ENCODE measurements at places on chromosomes 7 and 10.
A peak's percentile ranks its signal among the peaks of the same experiment; 100 is the strongest.

GRCh38 chr10:132957131-132957530 is 14.8 kb upstream of the CFAP46 start:
- no peak overlapping the region for H3K4me3 ChIP-seq
- H3K4me1 ChIP-seq = peaks cover 4% of the 10 kb centered on the region
- peaks cover 42% of the 10 kb centered on the region for H3K27me3 ChIP-seq
- no peak for DNase-seq

GRCh38 chr10:20670579-20670978 is 226.5 kb downstream of the NEBL start:
- no peak overlapping the region for H3K27ac ChIP-seq
- DNase-seq = no peak
- no peaks in the 10 kb centered on the region for H3K36me3 ChIP-seq

DNA sequence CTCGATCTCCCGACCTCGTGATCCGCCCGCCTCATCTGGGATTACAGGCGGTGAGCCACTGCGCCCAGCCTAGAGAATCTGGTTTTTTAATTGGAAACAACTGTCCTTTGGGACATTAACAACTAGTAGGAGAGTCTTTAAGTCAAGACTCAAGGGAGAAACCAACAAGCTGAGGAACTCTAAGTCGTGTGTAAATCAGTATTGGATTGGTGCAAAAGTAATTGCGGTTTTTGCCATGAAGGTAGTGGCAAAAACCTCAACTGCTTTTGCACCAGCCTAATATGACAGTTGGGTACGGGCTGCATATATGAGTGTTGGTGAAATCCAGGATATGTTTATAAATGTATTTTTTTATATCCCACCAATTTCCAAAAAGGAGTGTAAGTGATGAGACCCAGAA is 113.9 kb upstream of the PLXNA4 start:
- no peaks in the 10 kb centered on the region for H3K36me3 ChIP-seq
- H3K4me3 ChIP-seq = no peak overlapping the region
- H3K27ac ChIP-seq = no peak overlapping the region
- no peak for DNase-seq

DNA sequence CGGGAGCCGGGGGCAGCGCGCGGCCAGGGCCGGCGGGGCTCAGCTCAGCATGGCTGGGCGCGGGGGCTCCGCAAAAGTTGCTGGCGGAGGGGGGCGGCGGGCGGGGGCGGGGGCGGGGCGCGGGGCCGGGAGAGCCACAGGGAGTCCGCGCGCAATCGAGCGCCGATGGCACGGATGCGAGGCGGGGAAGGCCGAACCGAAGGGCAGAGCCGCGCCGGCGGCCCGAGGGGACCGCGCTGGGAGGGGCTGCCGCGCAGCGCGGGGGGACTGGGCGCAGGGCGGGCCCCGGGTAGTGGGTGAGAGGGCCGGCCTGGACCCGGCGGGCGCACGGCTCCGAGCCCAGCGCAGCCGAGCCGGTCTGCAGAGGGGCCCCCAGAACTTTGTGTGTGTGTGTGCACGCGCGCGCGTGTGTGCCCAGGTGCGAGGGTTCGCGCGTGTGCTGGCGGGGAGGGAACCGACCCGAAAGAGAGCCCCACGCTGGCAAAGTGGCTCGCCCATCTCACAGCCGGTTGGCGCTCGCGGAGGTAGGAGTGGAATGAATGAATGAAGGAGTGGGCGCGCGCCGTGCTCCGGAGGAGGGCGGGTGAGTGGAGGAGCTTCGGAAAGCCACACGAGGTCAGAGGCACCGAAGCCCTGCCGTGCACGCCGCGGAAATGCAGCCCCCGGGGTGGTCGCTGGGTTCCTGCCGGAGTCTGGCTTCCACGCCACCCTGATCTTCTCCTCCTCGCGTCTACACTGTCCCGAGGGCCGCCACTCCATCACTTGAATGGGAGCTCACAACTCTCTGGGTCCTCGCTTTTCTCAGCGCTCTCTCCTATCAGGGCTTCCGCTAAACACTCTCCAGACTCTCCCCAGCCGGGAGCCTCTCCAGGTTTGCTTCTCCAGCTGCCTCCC is at the start of gene HIPK2:
Gene HIPK2, minus strand, starts transcription at position 51 of the 894 bp plus-strand sequence. CDS start 375 bp downstream, outside the sequence.
- H3K4me3 ChIP-seq = peak within 1 kb of the TSS; percentile 92
- H3K27ac ChIP-seq = peak within 1 kb of the TSS; percentile 99
- H3K27me3 ChIP-seq = no peaks in the 10 kb centered on the region
- no peak for DNase-seq
- peaks cover 2% of the 10 kb centered on the region for H3K36me3 ChIP-seq
- peaks cover 38% of the 10 kb centered on the region for H3K4me1 ChIP-seq

GRCh38 chr7:94656925-94657731 is 1.2 kb upstream of the SGCE start:
- H3K4me1 ChIP-seq = peaks cover 11% of the 10 kb centered on the region
- peak overlapping the region; percentile 96 for H3K27ac ChIP-seq
- no peaks in the 10 kb centered on the region for H3K36me3 ChIP-seq

DNA sequence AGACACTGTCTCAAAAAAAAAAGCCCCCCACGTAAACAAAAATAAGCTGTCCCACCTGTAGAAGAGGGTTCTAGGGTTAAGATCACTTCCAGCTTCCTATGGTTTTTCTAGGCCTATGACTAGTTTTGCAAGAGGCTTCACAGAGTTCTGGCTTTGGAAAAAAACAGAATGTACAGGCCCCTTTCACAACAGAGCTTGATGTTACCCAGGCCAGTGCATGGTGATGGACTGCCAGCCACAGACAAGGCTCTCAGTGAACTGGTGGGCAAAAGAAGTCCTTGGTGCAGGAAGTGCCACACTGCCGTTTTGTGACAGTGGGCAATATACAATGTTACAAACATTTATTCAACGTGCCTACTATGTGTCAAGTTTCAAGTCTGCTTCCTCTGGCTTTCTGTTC is 18.3 kb upstream of the EFCAB10 start:
- no peak for DNase-seq
- H3K27me3 ChIP-seq = peaks cover 4% of the 10 kb centered on the region
- no peak overlapping the region for H3K27ac ChIP-seq
- H3K36me3 ChIP-seq = no peaks in the 10 kb centered on the region

DNA sequence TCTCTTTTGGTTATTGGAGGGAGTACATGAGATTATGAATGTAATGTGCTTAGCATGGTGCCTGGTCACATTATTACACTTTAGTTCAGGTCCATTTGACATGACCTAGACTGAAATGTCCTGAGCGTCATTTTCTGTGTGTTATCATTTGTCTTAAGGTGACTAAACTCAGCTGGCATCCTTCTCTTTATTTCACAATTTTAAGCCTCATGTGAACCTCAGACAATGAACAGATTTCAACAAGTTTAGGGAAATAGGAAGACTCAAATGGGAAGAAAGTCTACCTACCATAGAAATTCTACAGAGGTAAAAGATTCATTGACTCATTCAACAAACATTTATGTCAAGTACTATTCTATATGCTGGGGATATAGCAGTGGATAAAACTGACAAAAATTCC is 70.2 kb upstream of the EXOC6 start:
- peaks cover 5% of the 10 kb centered on the region for H3K36me3 ChIP-seq
- H3K4me1 ChIP-seq = no peaks in the 10 kb centered on the region
- peaks cover 33% of the 10 kb centered on the region for H3K27me3 ChIP-seq
- H3K4me3 ChIP-seq = no peak overlapping the region
- H3K27ac ChIP-seq = no peak overlapping the region
- no peak for DNase-seq

DNA sequence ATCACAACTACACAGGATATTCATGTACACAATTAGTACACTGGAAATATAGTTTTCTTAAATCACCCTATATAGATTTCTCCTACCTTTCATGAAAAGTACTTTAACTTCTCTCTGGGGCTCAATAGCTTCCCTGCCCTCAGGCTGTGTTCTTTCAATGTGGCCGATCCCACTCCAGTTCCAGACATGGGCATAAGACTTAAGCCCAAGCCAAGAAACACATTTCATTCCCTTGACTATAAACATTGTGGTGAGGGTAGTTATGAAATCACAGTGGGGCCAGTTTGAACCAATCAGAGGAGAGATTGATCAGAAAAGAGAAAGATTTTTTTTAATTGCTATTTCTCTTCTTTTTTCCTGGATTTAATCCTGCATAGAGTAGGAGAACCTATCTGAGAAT is 904.6 kb upstream of the SORCS1 start:
- H3K36me3 ChIP-seq = no peaks in the 10 kb centered on the region
- no peak for DNase-seq
- no peak overlapping the region for H3K4me3 ChIP-seq
- H3K27ac ChIP-seq = no peak overlapping the region

DNA sequence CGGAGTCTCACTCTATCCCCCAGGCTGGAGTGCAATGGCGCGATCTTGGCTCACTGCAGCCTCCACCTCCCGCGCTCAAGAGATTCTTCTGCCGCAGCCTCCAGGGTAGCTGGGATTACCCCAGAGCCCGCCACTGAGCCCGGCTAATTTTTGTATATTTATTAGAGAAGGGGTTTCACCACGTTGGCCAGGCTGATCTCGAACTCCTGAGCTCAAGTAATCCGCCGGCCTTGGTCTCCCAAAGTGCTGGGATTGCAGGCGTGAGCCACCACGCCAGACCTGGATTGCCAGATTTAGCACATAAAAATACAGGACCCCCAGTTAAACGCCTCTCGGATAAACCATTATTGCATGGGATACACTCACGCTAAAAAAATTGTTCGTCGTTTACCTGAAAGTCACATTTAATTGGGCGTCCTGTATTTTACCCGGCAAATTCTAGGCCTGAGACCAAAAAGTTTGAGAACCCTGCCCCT is 375 bp upstream of the GATAD1 start:
- no peak for DNase-seq
- no peak overlapping the region for H3K27ac ChIP-seq
- H3K36me3 ChIP-seq = peaks cover 8% of the 10 kb centered on the region
- peaks cover 4% of the 10 kb centered on the region for H3K27me3 ChIP-seq

DNA sequence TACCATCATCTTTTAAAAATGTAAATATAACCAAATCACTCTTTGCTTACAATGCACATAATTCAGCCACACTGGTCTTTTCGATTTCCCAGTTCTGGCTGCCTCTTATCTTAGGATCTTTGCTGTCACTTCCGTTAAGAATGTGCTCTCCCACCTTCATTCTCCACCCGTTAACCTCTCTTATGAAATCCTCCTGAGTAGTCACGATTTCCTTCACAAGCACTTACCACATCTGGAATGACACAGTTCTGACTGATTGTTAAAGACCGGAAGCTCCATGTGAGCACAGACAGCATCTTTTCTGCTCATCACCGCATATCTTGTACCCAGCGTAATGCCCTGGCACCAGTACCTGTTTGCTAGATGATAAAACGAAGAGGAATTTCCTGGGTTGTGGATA is 84.3 kb downstream of the CUL2 start:
- peaks cover 13% of the 10 kb centered on the region for H3K36me3 ChIP-seq
- no peak overlapping the region for H3K27ac ChIP-seq
- H3K27me3 ChIP-seq = no peaks in the 10 kb centered on the region
- DNase-seq = no peak

DNA sequence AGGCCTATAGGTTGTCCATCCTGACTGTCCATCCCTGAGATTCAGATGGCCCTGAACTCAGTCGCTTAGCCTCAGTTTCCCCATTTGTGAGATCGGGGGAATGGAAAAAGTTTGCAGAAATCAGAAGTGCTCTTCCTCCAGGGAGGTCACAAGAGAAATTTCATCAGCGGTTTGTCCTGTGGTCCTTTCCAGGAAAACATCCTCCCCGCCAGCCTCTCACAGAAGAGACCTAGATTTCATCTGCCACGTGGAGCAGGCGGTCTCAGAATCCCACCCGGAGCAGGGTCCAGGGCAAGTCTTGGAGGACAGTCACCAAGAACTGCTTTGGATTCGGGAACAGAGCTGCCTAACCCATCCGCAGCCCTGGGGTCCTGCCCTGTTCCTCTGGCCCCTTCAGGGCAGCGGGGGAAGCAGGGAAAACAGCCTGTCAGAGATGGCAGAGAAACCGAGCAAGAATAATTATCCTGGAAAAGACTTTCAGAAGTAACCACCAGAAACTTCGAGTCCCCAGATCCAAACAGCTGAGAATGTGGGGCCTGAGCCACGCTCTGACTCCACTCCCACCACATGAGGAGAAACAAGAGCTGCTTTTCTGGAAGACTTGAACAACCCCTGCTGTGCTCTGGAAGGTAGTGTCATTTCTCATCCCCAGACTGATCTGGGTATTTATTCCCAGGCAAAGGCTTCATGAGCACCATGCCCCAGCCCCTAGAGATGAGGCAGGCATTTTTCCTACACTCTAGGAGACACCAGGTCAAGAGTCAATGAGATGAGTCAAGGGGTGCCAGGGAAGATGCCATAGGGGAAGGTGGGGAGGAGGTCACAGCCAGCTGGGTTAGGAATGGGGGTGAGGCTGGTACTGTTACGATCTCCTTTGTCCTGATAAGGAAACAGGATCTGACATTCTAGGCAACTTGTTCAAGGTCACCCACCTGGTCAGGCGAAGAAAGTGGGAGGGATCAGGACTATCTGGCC is 1.1 kb upstream of the TNS3 start:
- peak overlapping the region; percentile 77 for H3K4me3 ChIP-seq
- no peaks in the 10 kb centered on the region for H3K27me3 ChIP-seq
- peaks cover 71% of the 10 kb centered on the region for H3K4me1 ChIP-seq
- peaks cover 6% of the 10 kb centered on the region for H3K36me3 ChIP-seq

- no peak overlapping the region for H3K27ac ChIP-seq
- H3K36me3 ChIP-seq = peaks cover 16% of the 10 kb centered on the region
- H3K4me3 ChIP-seq = no peak overlapping the region
- no peaks in the 10 kb centered on the region for H3K27me3 ChIP-seq
- H3K4me1 ChIP-seq = no peaks in the 10 kb centered on the region
- DNase-seq = peak; percentile 74
Observed at GRCh38 chr10:132690821-132691610, 94.9 kb downstream of the NKX6-2 start.

GRCh38 chr7:104986628-104987259 is 27.3 kb upstream of the KMT2E start:
- no peaks in the 10 kb centered on the region for H3K27me3 ChIP-seq
- no peak overlapping the region for H3K4me3 ChIP-seq
- peak overlapping the region; percentile 9 for H3K27ac ChIP-seq
- no peak for DNase-seq
- H3K4me1 ChIP-seq = peaks cover 58% of the 10 kb centered on the region
- H3K36me3 ChIP-seq = no peaks in the 10 kb centered on the region

DNA sequence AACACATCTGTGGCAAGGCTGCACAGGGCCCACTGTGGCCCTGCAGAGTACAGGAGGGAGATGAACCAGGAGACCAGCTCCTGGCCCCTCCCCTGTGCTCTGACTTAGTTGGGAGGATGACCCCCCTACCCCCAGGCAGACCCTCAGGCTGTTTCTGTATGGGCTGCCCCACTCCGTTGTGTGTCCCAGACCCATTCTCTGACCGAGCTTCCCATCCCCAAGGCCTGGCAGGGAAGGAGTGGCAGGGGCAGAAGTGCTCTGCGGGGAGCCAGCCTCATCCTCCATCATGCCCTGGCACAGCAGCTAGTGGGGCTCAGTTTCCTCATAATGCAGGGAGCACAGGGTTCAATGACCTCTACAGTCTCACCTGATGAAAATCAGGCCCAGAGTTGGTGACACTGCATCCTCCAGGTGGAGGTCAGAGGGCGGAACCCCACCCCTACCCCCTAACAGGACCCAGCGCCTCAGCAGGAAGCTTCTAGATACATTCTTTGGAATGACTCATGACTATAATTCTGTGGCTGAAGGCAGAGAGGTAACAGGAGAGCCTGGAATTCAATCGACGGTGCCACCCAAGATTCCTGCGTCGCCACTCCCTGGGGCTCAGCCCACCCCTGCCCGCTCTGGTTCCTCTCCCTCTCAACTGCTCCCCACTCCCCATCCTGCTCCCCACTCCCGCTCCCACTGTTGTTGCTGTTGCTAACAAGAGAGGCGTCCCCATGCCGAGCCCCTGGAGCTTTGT is 18.2 kb downstream of the PODXL start:
- no peaks in the 10 kb centered on the region for H3K36me3 ChIP-seq
- DNase-seq = peak; percentile 88
- peak overlapping the region; percentile 78 for H3K27ac ChIP-seq
- H3K4me1 ChIP-seq = peaks cover 45% of the 10 kb centered on the region
- H3K27me3 ChIP-seq = no peaks in the 10 kb centered on the region
- H3K4me3 ChIP-seq = no peak overlapping the region

GRCh38 chr7:42429339-42429738 is 192.3 kb upstream of the GLI3 start:
- no peaks in the 10 kb centered on the region for H3K27me3 ChIP-seq
- no peaks in the 10 kb centered on the region for H3K36me3 ChIP-seq
- no peak overlapping the region for H3K4me3 ChIP-seq
